Activated CD4-positive, alpha-beta T cell treated with anti-CD3 and anti-CD28 coated beads, Interleukin-2, amount 50 U/mL, for 16 hours (primary cell): ENCODE measurements at places on chromosomes 13 and 19.

GRCh38 chr13:96999091-96999490 lies 4.8 kb upstream of the OXGR1 start:
- DNase-seq = no peak

GRCh38 chr13:37618554-37618953 lies 20.0 kb upstream of the POSTN start:
- DNase-seq = no peak

- no peak for DNase-seq
Observed at GRCh38 chr19:2129486-2129885, 21.9 kb downstream of the AP3D1 start.

DNA sequence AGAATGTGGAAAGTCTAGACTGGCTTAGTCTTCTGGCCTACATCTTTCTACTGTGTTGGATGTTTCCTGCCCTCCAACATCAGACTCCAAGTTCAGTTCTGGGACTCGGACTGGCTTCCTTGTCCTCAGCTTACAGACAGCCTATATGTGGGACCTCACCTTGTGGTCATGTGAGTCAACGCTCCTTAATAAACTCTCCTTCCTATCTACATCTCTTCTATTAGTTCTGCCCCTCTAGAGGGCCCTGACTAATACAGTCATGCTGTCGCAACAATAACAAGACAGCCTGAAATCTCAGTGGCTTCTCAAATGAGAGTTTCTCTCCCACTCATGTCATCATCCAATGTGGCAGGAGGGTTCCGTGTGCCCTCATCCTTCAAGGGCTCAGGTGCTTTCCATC lies 347.8 kb downstream of the MZT1 start:
- no peak for DNase-seq

DNA sequence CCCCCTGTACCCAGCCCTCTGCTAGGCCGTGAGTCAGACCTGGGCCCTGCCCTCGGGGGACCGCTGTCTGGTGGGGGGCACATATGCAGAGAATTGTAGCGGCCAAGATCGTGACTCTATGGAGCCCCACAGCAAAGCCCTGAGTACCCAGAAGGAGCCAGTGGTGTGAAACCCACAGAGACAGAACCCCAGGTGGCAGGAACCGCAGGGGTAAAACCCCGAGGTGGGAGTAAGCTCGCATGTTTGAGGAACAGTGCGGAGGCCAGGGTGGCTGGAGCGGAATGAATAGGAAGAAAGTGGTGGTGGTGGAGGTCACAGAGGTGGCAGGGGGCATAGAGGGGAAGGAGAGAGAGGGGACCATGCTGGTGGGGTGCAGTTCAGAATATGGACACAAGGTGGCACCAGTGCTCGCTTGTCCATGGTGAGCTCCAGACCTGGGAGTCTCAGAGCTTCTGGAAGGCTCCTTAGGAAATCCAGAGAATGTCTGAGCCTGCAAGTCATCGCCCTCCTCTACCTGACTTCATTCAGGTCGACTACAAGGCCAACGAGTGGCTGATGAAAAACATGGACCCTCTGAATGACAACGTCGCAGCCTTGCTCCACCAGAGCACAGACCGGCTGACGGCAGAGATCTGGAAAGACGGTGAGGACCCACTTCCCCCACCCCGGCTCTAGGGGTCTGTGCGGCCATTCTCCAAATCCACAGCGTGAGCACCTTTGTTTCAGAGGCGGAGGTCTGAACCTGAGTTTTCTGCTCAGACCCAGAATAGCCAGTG lies 48.9 kb downstream of the MYH14 start:
- DNase-seq = peak; percentile 30

DNA sequence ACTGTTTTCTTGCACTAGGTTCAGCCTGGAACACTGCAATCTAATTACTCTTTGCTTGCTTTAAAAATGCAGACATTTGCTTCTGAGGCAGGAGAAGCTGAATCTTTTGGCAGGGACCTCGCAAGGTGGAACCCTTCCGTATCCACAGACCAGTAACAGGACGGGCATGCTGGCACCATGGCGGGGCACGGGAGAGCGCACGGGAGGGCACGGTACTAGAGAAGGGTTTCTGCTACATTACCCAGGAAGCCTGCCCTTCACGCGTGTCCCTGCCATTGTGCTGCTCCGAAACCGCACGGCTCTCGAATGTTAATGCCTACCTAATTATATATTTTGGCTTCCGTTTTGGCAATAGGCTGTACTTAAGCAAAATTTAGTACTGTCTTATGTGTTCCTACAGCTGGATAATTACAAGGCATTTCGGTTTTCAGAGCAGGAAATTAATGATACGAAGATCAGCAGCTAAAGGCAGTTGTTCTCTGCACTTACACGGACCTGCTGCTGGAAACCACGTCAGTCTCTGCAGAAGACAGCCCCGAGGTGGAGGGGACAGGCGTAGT lies 430.4 kb downstream of the IRS2 start:
- DNase-seq = no peak

GRCh38 chr13:111652676-111653075 lies 332.2 kb downstream of the TEX29 start:
- DNase-seq = no peak

- peak; percentile 80 for DNase-seq
Observed at GRCh38 chr19:35879770-35880317, 11.5 kb downstream of the APLP1 start.

DNA sequence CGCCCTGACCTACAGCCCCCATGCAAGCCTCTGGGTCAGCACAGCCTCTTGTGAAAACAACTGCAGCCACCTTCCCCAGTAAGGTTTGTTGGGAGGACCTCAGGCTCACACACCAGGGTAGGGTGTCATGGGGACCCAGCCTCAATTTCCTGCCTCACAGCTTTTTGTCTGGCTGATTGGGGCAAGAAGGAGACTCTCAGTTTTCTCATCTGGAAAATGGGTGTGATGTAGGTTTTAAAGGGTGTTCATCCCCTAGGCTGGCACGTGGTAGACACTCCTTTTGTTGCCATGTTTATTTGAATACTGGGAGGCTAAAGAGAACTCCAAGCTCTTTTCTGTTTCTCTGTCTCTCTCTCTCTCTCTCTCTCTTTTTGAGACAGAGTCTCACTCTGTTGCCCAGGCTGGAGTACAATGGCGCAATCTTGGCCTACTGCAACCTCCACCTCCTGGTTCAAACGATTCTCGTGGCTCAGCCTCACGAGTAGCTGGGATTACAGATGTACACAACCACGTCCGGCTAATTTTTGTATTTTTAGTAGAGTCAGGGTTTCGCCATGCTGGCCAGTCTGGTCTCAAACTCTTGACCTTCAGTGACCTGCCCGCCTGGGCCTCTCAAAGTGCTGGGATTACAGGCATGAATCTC lies 18.2 kb upstream of the PLAUR start:
- no peak for DNase-seq

- peak; percentile 23 for DNase-seq
Observed at GRCh38 chr13:42478531-42479156, 95.3 kb upstream of the TNFSF11 start.

DNA sequence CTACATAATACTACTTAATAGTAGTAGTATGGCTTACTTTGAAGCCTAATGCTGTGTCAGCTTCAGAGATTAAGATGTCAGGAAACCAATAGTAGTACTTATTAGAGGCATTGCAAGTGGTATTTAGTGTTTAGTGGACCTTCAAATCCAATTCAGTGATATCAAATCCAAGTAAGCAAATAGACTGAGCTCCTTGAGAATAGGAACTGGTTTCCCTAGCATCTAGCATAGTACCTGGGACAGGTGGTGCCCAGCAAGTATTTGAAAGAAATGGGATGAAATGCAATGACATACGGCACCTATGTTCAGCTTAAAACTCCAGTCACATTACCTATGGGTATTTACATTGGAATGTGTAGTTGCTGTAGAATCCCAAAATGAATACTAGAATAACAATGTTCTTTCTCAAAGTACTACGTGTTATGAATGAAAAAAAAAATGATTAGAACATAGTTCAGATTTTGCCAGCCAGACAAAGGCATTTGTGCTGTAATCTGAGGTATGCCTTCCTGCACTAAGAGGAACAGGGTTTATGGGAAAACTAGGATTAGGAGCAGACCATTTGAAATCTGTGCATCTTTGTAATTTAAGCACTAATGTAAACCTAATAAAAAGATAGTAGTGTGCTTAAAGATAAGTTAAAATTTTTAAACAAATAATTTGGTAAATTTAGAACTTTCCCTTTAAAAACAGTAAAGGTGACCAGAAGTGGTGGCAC lies 17.1 kb downstream of the LSM14A start:
- DNase-seq = no peak

DNA sequence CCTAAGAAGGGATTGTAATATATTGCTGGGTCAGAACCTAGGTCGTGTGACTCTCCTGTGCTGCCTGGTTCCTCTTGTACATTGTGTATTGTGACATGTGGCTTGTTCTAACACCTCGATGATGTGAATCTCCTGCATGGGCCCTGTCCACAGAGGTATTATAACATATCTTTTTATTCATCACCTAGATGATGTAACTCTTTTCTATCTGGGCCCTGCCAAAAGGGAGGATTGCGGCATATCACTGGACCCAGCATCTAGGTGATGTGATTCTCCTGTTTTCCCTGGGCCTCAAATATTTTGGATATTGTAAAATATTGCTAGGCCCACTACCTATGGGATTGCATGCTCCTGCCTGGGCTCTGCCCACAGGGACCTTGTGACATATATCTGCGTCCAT lies 33.4 kb upstream of the ZNF254 start:
- DNase-seq = no peak

DNA sequence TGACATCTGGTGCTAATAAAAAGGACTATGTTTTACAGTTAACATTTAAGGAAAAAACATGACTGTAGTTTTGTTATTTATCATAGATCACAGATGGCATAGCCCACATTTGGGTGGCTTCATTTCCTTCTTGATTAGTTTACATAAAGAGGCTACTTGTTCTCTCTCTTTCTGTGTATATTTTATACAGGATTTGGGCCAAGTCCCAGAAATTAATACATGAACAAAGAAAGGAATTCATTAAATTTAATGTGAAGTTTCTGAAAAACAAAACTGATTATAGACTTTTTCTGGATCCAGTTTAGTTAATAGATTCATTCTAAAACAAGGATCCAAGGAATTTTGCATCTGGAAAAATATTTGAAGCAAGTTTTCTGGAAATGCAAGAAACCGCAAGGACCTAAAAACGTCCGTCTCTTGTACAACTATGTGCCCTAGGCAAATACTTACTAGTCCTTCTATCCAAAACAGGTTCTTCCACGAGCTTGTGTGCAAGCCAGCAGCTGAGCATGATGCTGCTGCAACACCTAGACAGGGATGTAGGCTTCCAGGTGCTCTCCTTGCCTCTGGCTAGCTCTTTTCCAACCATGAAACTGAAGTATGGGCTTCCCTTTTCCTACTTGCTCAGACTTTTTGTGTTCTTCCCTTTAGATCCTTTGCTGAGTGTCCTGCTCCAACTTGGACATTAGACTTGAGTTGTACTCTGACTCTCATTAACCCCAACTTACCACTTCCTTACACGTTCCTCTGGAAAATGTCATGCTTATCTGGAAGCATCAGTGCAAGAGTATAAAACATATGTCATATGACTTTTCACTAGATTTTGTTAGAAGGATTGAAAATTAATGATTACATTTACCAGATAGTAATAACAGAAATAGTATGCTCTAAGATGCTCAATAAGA lies 161.5 kb upstream of the STARD13 start:
- no peak for DNase-seq

- no peak for DNase-seq
Observed at GRCh38 chr13:45228002-45228401, 27.2 kb upstream of the KCTD4 start.

- no peak for DNase-seq
Observed at GRCh38 chr13:35393886-35394285, 82.6 kb downstream of the MAB21L1 start.

DNA sequence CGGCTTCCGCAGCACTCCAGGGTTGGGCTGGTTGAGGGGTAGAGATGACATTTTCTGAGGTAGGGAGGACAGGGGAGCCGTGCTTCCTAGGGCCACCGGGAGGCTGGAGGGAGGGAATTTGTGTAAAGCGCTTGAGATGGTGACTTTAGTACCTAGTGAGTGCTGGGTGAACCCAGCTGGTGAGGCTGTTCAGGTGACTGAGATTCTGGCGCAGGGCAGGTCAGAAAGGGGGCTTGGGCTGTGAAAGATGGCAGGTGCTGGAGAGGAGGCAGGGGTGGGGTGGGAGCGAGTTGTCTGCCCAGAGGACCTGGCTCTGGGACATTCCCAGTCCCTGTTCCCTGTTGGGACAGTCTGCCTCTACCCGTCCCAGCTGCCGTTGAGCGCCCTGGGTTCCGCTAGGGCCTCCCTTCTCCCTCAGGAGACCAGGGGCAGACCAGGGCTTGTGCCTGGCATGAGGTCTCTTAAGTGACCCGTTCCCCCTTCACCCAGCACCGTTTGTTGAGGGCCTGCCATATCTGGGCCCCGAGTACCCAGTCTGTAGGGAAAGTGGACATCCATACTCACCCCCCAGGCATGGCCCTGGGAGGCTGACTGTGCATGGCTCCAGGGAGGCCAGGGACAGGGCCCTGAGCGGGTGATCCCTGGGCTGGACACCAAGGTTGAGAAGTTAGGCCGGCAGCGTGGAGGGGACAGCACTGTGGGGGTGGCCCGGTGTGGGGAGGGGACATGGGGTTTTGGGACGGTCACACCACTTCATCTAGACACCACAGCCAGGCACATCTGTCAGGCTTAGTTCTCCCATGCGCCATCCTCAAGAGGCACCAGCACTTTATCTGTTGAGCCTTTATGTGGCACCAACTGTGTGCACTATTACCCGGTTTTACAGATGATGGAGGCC lies 5.0 kb downstream of the PTOV1 start:
- no peak for DNase-seq

DNA sequence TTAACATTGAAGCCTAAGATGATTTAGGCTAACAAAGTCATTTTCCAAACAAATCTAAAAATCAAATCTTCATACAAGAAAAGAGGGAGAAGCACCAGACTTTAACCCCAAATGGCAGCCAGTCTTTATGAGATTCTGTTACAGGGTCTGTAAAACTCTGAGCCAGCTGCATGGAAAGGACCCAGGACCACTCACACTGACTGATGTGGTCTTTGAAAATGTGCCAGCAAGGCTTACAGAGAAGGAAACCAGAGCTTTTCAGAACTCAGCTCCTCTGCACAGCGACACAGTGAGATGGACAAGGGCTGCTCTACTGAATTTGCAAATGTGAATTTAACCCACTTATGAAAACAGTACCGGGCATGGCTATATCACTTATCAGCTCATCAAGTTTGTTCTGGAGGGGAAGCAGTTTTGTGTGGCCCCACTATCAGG lies 98.8 kb upstream of the SERP2 start:
- no peak for DNase-seq

DNA sequence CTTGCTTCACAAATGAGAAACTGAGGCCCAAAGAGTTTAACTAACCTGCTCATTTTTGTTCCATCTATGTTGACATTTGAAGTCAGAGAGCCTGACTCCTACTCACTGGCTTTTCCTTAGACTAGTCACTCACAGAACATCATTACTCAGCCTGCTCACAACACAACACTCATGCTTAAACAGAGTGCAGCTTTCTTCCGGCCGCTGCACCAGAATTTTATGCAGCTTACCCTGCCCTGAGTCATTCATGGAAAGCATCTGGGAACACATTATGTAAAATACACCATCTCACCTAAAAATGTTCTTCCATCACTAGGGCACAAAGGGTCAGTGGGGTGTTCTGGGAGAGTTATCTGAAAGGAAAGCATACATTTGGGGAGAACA lies 303.4 kb downstream of the SPRY2 start:
- DNase-seq = no peak

- DNase-seq = peak; percentile 45
Observed at GRCh38 chr13:33676045-33676989, 141.6 kb upstream of the RFC3 start.

- DNase-seq = no peak
Observed at GRCh38 chr13:99895444-99896368, 75.9 kb downstream of the ZIC5 start.

GRCh38 chr19:34712395-34713261 lies 21.4 kb upstream of the ZNF181 start:
- DNase-seq = peak; percentile 71
